ENCODE measurements at places on chromosomes 4 and X.
A peak's percentile ranks its signal among the peaks of the same experiment; 100 is the strongest.

- DNase-seq = no peak
Measured at GRCh38 chr4:139552517-139553307, 3.3 kb downstream of the SETD7 start.

- no peak for DNase-seq
Measured at GRCh38 chr4:156137679-156138473, 184.2 kb upstream of the CTSO start.

- no peak for DNase-seq
Measured at GRCh38 chrX:129618997-129619396, 35.8 kb downstream of the APLN start.

DNA sequence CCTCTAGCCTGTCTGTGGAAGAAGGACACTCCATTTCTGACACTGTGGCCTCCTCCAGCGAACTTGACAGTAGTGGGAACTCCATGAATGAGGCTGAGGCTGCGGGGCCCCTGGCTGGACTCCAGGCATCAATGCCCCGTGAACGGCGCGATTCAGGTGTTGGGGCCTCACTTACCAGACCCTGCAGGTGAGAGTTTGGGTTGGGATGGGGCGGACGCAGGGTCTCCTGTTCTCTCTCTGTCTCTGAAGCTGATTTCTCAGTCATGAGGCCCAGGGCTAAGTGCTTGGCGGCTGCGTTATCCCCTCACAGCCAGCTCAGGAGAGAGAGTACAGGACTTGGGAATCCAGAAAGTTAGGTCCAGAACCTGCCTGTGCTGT lies 71.0 kb downstream of the STARD8 start:
- DNase-seq = no peak

DNA sequence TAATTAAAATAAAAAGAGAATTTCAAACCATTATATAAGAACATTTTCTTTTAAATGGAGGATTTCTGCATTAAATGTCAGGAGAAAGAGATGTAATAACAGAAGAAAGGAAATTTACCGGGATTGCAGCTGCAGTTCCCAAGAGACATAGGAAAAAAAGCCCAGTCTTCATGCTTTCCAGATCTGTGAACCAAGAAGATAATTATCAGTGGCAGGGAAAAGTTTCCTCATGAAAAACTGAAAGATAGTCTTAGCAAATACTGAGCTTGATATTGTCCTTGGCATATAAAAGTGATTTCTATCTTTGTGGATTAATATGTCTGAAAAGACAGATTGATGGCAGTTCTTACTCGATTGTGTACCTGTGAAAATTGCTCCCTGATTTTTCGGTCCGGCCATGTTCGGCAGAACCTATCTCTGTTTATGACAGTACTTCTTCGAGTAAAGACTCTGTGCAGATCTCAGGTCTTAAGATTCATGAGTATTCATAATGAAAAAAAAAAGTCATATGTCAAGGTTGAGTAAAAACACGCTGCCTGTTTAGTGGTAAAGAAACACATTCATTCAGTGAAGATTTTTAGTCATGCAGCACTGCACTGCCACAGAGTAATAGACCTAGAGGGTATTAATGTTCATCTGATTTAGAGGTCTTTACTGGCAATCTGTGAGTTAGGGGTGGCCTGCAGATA lies 29.6 kb downstream of the SPARCL1 start:
- no peak for DNase-seq

GRCh38 chr4:15378493-15378892 lies 49.3 kb upstream of the C1QTNF7 start:
- no peak for DNase-seq

- peak; percentile 87 for DNase-seq
Measured at GRCh38 chr4:57078685-57079521, 31.3 kb downstream of the IGFBP7 start.

DNA sequence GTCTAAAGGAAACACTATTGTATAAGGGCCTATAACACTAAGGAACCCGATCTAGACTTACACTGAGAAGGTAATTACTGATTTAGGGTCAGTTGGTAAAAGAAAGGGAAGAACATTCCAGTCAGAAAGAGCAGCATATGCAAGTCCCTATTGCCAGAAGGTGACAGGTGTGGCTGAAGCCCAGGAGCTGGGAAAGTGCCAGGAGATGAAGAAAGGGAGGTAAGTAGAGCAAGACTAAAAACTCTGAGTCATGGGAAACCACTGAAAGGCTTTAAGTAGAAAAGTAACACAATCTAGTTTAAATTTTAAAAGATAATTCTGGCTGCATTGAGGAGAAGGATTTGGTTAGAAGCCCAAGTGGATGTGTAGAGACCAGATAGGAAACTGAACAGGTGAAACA lies 77.7 kb upstream of the INTU start:
- no peak for DNase-seq

GRCh38 chr4:3304831-3305609 lies 12.2 kb downstream of the RGS12 start:
- no peak for DNase-seq

DNA sequence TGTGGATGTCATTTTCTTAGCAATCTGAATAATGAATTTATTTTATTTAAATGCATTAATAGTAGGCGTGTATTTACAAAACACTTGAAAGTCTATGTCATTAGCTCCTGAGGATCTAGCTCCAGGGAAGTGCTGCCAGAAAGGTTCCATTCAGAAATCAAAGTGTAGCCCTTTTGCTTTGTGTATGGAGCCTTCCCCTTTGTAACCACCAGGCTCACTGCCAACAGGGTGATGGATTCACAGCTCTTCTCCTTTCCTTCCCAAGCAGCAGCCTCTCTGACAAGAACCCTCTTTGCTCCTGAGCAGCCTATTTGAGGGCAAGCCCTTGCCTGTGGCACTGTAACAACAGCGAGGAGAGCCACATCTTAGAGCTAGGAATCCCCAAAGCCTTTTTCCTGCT lies 286.0 kb upstream of the RASGEF1B start:
- no peak for DNase-seq
